ENCODE measurements at places on chromosomes 7 and 10. TPM values are rescaled to one million over a fixed set of nuclear protein-coding genes. Genes with fewer than 3 reads are reported as not detected.

Gene COL13A1
- total RNA-seq: not detected

Gene PTPRN2
- 0.31 TPM for total RNA-seq

Gene FZD1
- total RNA-seq: 0.92 TPM

Gene AASS
- total RNA-seq: 0.47 TPM

Gene PRPS1L1
- total RNA-seq: not detected

Gene IMPDH1
- 105 TPM for total RNA-seq

Gene DNA2
- 59.1 TPM for total RNA-seq

Gene ANKRD61
- total RNA-seq: 0.58 TPM
